ENCODE measurements at places on chromosomes 11 and 22.

DNA sequence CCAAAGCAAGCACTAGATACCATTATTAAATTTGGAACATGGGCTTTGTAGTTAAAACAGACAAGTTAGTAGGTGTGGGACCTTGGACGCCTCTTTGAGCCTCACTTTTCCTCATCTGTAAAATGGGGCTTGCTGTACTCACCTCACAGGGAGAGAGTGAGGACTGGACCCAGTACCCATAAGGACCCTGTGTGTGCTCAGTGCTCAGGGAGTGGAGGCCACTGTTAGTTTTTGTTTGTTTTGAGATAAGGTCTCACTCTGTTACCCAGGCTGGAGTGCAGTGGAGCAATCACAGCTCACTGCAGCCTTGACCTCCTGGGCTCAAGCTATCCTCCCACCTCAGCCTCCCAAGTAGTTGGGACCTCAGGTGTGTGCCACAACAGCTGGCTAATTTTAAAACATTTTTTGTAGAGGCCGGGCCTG, 8.9 kb downstream of the RAPSN start:
- no peak for DNase-seq

- DNase-seq, result no peak
Measured at GRCh38 chr22:39809772-39810557, 83.6 kb downstream of the ENTHD1 start.

GRCh38 chr11:6531267-6531752, 34.2 kb downstream of the DNHD1 start:
- peak; percentile 8 for DNase-seq

- DNase-seq, result peak; percentile 80
Measured at GRCh38 chr11:102850973-102851745, 7.8 kb upstream of the MMP3 start.

Data from AG09309 (cell line).